NCI-H345 (cell line): ENCODE measurements at places on chromosomes 2 and 18.

GRCh38 chr2:204027091-204027490 lies 90.5 kb downstream of the ICOS start:
- no peak for DNase-seq

GRCh38 chr18:13375302-13376255 lies 157.0 kb downstream of the LDLRAD4 start:
- DNase-seq = no peak

DNA sequence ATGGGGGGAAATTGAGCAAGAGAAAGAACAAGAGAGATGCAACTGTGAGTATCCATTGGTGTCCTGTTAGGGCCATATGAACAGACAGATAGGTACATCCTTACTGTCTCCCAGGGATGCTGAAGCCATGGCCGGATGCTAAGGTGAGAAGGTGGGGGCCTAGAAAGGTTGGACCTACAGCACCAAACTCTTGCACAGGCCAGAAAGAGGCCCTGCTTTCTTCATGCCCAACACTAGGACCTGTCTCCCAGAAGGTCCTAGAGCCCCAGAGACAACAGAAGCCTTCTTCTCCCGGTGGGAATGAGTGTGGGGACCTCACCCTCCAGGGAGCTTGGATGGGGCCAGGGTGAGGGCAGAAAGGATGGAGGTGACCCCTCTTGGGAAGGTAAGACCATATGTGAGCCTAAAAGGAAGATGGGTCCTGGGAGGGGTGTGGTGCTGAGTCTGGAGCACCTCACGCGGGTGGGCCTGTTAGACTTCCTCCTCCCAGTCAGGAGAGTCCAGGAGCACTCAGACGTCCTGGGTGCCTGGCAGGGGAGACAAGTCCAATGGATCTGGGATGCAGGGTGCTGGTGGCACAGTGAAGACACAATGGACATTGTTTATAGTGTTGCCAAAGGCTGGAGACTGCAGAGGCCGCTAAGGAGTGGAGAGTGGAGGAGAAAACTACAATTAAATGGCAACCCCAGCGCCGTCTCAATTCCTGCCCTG lies 265.3 kb downstream of the CYP26B1 start:
- no peak for DNase-seq

- no peak for DNase-seq
Observed at GRCh38 chr2:12152888-12153287, 406.5 kb downstream of the LPIN1 start.

DNA sequence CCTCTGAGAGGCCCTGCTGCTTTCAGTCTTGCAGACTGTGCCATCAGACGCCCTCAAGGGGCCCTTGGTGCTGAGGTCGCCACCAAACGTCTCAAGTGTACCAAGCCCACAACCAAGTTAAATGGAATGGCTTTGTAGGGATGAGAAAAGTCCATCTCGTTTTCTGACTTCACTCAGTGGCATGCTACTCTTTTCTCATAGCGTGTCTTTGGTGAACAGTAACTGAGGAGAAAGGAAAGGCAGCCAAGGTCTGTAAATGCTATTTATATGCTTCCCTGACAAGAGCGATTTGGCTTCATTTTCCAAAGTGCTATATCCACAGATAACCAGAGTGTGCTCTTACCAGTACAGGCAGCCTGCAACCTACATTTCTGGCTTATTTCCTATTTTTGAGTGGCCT lies 123.0 kb downstream of the MTX2 start:
- DNase-seq = no peak

DNA sequence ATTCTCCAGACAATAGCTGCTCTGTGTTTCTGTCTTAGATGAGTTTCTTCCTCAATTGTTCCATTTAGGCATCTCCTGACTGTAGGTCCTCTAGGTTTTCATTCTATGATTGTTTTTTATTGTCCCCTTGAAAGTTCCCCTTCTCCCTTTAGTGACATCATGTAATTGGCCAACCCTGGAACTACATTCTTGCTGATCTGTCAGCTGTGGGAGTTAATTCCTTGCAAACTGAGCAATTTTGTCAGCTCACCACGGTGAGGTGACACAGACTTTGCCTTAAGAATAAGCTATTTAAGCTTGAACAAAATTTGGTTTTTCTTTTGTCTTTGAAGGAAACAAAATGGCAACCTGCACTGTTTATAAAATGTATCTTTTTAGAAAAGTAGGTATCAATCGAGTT lies 95.9 kb downstream of the TXNL1 start:
- DNase-seq = no peak

DNA sequence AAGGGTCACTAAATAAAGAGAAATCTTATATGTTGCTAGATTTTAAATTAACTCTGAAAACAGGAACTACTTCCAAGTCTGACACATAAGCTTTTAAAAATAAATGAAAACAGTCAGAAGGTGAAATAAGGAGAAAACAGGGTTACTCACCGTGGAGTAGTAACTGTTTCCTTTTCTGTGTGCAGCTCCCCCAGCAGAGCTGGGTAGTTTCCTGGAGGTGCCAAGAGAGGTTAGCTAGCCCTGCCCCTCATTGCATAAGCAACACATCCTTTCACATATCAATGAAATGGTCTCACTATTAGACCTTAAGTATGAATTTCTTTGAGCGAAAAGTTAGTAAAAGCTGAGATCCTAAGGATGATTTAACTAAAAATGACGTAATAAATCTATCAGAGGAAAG lies 54.0 kb upstream of the GPR75 start:
- DNase-seq = no peak

- DNase-seq = peak; percentile 29
Observed at GRCh38 chr2:114550895-114551793, 108.7 kb downstream of the DPP10 start.

DNA sequence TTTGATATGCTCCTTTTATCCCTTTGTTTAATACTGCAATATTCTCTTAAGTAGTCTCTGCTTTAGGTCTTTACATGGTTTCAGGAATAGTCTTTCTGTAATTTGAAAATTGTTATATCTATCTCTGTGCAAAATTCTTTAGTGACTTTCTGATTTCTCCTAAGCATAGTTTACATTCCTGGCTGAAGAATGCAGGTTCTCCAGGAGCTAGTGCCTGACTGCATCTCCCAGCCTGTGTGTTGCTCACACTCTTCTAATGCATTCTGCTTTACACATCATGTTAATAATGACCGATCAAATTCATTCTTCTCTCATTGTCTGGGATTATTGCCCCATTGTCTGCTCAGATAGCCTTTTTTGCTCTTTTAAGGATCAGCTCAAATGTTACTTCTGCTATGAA lies 1349.2 kb downstream of the DSC3 start:
- DNase-seq = no peak

DNA sequence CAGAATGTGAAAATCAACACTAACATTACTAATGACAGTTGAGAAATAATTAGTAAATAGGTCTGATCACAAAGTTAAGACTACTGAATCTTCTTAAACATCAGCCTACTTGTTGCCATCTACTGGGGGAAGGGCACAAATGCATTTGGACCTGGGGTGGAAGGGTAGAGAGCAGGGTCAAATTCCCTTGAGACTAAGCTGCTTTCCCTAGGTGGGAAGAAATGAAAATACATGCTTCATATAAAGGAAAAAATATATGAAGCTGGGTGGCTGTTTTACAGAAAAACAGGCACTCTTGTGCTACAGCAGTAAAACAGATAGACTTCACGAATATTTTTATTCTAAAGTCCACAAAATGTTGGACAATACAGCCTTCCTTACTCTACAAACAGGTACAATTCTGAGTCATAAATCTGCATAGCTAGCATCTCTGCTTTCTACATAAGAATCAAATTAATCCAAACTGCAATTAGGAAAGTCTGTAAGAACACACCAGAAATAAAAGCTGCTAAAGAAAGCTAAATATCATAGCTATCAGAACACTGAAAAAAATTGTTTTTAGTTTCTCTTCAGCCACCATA lies 10.9 kb downstream of the TRIP12 start:
- DNase-seq = no peak

DNA sequence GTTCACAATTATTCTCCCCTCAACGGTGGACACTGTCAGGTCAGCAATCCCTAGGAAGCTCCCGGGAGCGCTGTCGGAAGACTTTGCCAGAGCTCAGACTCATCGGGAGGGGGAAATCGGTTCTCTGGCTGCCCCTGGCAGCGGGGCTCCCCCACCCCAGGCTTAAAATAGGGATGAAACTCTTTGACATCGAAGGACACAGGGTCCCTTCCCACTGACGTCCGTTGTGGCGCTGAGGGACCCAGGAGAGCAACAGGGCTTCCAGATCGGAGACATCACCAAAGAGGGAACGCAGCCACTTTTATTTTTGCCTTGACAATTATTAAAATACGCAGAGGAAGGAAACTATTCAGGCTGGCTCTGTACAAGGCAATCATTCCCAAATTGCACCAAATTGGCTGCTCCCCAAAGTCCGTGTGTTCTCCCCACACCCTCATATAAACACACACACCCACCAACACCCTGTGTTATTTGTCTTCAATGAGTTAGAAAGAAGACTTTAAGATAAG lies 249.0 kb downstream of the CDH20 start:
- no peak for DNase-seq

DNA sequence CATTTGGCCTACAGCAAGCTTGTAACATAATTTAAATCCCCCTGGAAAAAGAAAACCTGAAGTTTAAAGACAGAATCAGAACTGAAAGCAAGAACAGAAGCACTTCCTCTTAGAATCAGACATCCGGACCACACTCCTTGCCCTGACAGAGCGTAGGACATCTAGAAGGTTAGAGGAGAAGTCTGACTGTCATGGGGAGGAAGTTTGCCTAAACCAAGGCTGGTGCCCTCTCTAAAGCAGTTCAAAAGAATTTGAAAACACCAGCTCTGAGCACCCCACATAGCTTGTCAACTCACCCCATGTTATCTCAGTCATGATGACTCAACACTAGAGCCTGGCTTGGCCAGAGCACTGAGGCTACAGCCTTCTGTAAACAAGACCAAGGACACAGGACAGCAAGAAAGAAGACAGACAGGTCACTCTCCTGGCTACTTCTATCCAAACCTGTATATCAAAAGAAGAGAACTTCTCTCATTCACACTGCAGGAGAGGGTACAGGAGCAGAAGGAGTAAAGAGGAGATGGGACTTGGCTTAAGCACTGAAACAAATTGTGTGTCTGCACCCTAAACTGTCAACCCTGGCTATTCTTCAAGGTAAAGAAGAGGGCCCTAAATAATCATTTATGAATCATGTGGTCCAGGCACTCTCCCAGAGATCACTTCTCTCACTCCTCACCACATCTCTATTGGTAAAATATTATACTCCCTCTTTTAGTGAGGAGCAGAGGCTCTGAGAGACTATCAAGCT lies 198.6 kb downstream of the MEMO1 start:
- no peak for DNase-seq

DNA sequence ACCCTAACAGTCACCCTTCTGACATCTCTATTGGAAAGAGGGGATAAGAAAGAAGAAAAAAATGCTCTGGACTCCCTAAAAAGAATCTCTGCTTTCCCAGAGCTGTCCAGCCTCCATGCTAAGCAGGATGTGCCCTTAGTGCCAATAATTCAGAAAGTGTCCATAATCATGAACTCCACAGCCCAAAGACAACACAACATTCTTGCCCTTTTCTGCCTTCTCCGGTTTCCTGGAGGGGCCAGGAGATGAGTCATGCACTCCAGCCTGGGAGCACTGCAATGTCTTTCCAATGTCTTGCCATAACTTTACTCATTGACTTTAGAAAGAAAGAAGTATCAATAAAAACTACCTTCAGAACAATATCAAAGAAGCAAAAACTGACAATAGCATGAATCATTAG lies 44.0 kb downstream of the KLF7 start:
- DNase-seq = no peak

GRCh38 chr2:86068136-86068588 lies 37.5 kb downstream of the POLR1A start:
- no peak for DNase-seq

- no peak for DNase-seq
Observed at GRCh38 chr2:159004849-159005248, 36.4 kb downstream of the TANC1 start.

DNA sequence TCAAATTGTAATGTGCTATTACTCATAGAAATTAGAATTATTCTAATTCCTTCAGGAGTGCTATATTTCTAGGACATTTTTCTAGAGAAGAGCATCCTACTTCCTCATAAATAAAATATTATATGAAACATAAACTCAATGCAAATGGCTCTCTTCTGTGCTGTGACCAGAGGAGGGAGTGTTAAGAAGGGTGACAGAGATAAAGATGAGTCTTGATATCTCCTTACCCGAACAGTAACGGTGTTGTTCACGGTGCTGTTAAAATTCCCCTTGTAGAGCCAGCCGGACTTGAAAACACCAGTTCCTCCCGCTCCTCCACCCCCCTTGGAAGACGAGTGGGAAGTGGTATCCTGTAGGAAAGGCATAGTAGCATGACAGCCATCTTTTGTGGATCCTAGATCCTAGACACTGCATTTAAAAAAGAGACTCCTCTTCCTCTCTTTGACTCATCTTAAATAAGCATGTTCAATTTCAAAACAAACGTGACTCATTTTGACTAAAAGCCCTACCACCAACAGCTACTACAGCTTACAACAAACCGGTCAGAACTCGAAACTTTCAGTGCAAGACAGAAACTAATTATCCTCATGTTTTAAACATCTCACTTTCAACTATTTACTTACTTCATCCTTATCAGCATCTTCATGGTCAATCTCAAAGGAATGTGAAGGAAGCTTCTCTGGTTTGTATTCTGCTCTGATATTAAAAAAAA lies 156.3 kb downstream of the DOCK10 start:
- DNase-seq = no peak

- no peak for DNase-seq
Observed at GRCh38 chr18:28995319-28995718, 818.4 kb upstream of the CDH2 start.

DNA sequence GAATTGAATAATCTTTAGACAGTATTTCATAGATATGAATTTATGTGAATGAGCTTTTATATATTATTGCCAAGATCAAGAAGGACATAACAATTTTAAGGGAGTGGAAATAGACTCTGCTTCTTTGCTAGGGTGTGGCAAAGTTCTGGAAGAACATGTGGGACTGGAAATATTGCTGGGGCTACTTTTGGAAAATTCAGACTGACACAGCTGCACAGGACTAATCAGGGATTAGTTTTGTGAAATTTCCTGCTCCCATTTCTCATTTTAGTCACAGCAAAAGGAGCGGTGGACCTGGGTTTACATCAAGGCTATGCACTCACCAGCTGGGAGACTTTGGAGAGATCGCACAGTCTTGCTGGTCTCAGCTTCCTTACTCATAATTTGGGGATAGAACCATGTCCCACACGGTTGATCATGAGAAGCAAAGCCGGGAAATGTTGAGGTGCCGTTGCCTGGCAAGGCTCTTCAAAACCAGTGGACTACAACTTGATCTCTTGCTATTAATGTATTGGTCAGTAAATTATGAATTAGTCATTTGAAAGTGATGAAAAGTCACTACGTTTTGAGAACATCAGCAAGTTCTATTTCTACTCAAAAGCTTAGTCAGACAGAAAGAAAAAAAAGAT lies 42.4 kb downstream of the IL1RL2 start:
- DNase-seq = no peak

GRCh38 chr2:48328159-48328809 lies 201.7 kb upstream of the STON1 start:
- DNase-seq = no peak

- no peak for DNase-seq
Observed at GRCh38 chr2:109531896-109532727, 81.7 kb downstream of the SEPTIN10 start.

- no peak for DNase-seq
Observed at GRCh38 chr2:29236074-29236473, 120.9 kb downstream of the CLIP4 start.

GRCh38 chr2:157572725-157573124 lies 55.9 kb downstream of the ACVR1C start:
- DNase-seq = peak; percentile 35

- no peak for DNase-seq
Observed at GRCh38 chr2:84939426-84940087, 31.4 kb upstream of the KCMF1 start.
